Panc1 (cell line): ENCODE measurements at places on chromosomes 2 and 18.

DNA sequence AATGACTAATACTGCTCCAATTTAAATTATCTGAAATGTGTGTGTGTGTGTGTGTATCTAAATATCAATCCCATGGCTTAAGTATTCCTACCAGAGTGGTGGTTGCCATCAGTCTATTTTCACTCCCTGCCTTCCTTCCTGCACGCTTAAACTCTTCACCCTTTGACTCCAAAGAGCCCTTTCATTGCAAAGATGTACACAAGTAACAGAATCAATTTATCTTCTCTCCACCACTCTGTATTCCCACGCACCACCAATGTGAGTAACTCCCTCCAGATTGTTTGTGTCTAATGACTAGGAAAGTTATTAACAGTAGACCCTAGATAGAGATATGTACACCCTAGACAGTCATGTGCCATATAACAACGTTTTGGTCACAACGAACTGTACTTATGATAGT is 42.8 kb downstream of the ARL6IP6 start:
- peaks cover 16% of the 10 kb centered on the region; the same call in 1 of the 2 replicates for H3K36me3 ChIP-seq
- no peak for DNase-seq
- no peaks in the 10 kb centered on the region for H3K27me3 ChIP-seq
- H3K27ac ChIP-seq: no peak overlapping the region

- DNase-seq: no peak
- H3K27ac ChIP-seq: no peak overlapping the region
- peaks cover 31% of the 10 kb centered on the region for H3K27me3 ChIP-seq
- no peaks in the 10 kb centered on the region for H3K36me3 ChIP-seq
- H3K4me1 ChIP-seq: peaks cover 4% of the 10 kb centered on the region; the same call in 1 of the 2 replicates
Measured at GRCh38 chr18:22180722-22181121, 11.3 kb downstream of the GATA6 start.

DNA sequence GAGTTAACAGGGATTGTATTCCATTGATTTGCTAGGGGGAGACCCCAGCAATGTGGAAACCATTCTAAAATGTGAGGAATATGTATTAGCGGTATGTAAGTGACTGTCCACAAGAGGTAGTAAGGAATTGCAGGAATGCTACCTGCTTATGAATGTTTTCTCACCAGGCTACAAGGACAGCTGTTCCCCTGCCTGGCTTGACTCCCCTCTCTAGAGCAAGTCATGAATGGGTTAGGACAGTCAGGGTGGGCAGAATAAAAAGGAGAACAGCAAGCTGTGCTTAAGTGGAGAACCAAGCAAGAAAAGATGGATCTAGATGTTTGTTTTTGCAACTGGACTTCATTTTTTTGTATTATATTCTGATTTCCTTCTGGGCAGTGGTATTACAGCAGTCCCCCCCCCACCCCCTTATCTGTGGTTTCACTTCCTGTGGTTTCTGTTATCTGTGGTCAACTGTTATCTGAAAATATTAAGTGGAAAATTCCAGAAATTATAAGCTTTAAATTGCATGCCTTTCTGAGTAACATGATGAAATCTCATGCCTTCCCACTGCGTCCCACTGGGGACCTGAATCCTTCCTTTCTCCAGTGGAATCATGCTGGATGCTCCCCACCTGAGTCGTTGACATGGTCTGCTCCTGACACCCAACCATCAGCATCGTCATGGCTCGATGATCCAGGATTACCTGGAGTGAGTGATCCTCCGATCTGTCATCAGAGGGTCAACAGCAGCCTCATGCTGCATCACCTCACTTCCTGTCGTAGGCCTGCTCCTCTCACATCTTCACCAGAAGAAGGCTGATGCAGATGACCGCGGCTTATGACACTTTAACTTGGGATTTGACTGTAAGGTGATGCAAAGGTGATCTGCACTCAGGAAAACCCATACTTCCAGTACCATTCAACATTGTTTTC is 52.2 kb downstream of the VAPA start:
- no peak for DNase-seq
- H3K36me3 ChIP-seq: no peaks in the 10 kb centered on the region
- no peaks in the 10 kb centered on the region; the same call in 1 of the 2 replicates for H3K4me1 ChIP-seq
- no peak overlapping the region for H3K27ac ChIP-seq
- H3K4me3 ChIP-seq: no peak overlapping the region

DNA sequence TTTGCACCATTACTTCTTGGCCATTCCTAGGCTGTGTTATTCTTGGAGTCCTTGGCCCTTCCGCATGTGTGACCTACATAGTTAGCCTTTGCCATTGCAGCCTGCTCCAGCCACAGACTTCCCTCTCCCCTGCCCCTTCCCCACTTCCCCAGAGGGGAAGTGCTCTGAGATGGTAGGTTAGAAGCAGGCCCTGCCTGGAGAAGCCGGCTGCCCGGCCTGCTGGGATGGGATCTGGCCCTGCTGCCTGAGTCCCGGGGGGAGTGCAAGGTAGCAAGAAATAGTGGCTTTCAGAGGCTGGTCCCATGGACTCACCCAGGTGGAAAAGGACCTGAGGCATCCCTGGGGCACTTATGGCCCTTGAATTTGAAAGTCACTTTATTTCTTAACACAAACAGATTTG is 28.4 kb upstream of the OTOF start:
- no peak overlapping the region for H3K4me3 ChIP-seq
- H3K36me3 ChIP-seq: no peaks in the 10 kb centered on the region
- H3K27me3 ChIP-seq: peaks cover 8% of the 10 kb centered on the region
- H3K27ac ChIP-seq: no peak overlapping the region
- no peaks in the 10 kb centered on the region for H3K4me1 ChIP-seq
- DNase-seq: no peak

GRCh38 chr2:48428449-48428848 is 101.5 kb upstream of the STON1 start:
- H3K4me3 ChIP-seq: no peak overlapping the region
- H3K36me3 ChIP-seq: no peaks in the 10 kb centered on the region
- no peaks in the 10 kb centered on the region for H3K27me3 ChIP-seq
- H3K27ac ChIP-seq: no peak overlapping the region

DNA sequence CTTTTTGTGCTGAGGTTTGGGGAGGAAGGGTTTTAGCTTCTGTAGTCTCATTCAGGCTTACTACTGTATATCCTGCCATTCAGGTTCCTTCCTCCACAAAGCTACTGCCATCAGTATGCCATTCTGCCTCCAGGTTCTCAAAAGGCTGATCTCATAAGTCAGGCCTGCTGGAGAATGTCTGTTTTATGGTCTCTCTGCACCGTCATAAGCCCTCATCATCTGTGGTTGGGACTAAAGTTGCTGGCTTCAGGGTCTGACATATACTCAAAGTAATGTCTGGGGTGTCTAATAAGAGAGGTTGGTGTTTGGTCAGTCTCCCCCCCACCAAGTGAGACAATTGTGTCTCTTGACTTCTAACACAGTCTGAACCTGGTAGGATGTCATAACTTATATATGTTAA is 36.2 kb upstream of the CCBE1 start:
- no peak overlapping the region for H3K4me3 ChIP-seq
- no peaks in the 10 kb centered on the region for H3K27me3 ChIP-seq
- no peaks in the 10 kb centered on the region for H3K36me3 ChIP-seq
- no peaks in the 10 kb centered on the region for H3K4me1 ChIP-seq
- H3K27ac ChIP-seq: no peak overlapping the region
- DNase-seq: no peak

DNA sequence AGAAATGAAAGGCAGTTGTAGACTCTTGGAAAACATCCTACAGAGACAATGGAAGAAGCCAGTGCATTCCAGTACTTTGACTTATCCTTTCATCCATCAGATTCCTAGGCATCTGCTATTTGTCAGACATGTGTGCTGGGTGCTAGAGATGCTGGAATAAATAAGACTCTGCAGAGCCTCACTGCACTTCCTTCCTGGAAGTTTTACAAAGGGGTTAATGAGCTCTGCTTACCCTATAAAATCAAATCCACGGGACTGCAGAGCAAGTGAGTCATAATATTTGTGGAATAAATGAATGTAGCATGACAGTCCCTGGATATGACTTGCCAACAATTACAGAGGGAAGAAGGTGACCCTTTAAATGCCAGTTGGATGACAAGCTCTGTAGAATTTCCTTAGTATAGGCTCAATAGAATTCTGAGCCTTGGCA is 52.7 kb upstream of the NPAS2 start:
- peak overlapping the region; percentile 80 for H3K27ac ChIP-seq
- peak; percentile 93 for DNase-seq
- H3K27me3 ChIP-seq: no peaks in the 10 kb centered on the region
- H3K4me3 ChIP-seq: no peak overlapping the region
- H3K36me3 ChIP-seq: no peaks in the 10 kb centered on the region

DNA sequence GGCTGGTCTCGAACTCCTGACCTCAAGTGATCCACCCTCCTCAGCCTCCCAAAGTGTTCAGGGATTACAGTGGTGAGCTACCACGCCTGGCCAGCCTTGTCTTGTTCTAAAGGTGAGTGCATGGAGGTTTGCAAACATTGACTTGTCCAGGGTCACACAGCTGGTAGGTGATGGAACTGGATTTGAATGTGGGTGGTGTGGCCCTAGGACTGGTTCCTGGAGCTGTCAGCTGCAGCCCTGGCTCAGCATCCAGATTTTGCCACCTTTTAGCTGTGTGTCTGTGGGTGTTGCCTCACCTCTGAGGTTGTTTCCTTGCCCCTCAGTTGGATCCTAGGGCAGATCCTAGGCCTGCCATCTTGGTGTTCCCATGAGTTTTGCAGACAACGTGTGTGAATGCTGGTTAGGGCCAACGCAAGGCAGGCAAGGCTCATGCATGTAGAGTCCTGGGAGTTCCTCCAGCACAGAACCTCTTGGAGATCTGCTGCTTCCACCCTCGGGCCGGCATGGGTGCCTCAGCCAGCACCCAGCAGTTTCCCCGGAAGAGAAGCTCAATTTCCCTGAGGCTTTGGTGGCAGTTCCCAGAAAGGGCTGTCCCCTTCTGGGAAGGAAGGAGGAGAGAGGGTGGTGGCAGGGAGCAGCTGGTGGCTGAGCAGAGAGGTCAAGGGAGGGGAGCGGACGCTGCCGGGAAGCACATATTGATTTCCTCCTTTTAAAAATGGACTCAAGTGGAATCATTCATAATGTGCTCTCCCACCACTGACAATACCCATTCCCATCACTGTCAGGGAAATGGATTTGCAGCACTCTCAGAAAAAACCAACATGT is 127.6 kb upstream of the HS6ST1 start:
- no peaks in the 10 kb centered on the region for H3K36me3 ChIP-seq
- no peak for DNase-seq
- H3K4me3 ChIP-seq: no peak overlapping the region
- H3K27me3 ChIP-seq: no peaks in the 10 kb centered on the region

GRCh38 chr2:86274265-86274917 is 63.0 kb downstream of the REEP1 start:
- no peaks in the 10 kb centered on the region for H3K4me1 ChIP-seq
- no peak for DNase-seq
- H3K36me3 ChIP-seq: no peaks in the 10 kb centered on the region
- H3K27me3 ChIP-seq: peaks cover 8% of the 10 kb centered on the region

DNA sequence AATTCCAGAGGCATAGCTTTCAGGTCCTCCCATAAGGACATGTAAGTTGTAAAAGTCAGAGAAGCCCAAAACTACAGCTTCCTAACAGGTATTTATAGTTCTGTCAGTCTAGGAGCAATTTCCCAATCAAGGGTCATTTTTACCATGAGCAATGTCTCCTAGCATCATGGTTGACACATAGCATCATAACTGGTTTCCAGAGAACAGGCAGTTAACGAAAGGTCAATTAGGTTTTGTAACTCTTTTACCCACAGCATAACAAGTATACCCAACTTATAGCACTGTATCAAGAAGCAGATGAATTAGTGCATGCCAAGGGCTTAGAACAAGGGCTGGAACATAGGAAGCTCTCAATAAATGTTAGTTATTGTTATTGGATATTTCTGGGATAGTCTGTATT is 110.1 kb downstream of the MREG start:
- H3K27ac ChIP-seq: no peak overlapping the region
- no peaks in the 10 kb centered on the region for H3K4me1 ChIP-seq
- DNase-seq: no peak
- no peak overlapping the region for H3K4me3 ChIP-seq
- no peaks in the 10 kb centered on the region for H3K36me3 ChIP-seq
- H3K27me3 ChIP-seq: peaks cover 8% of the 10 kb centered on the region

- no peaks in the 10 kb centered on the region for H3K27me3 ChIP-seq
- H3K36me3 ChIP-seq: no peaks in the 10 kb centered on the region
- no peak overlapping the region for H3K4me3 ChIP-seq
- no peak for DNase-seq
- peak overlapping the region; percentile 74; the same call in 1 of the 2 replicates for H3K27ac ChIP-seq
Measured at GRCh38 chr18:3383381-3383915, 66.5 kb upstream of the TGIF1 start.

DNA sequence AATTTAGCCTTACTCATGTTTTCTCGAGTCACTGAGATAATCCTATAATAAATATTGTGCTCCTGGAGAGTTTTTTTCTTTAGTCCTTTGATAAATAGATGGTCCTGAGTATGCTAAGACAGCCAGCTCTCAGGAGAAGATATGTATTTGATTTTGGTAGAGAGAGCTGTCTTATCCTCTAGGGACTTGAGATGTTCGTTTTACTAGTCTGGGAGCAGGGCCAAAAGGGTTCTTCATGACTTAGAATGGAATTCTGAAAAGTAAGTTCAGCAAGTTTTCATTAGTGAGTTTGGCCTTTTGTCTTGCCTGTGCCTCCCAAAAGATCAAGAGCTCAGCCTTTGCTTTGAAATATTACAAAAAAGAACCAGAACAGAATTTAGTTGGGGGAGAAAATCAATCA is 246.7 kb downstream of the BABAM2 start:
- no peak for DNase-seq
- no peaks in the 10 kb centered on the region for H3K36me3 ChIP-seq
- no peaks in the 10 kb centered on the region for H3K27me3 ChIP-seq
- no peak overlapping the region for H3K27ac ChIP-seq

DNA sequence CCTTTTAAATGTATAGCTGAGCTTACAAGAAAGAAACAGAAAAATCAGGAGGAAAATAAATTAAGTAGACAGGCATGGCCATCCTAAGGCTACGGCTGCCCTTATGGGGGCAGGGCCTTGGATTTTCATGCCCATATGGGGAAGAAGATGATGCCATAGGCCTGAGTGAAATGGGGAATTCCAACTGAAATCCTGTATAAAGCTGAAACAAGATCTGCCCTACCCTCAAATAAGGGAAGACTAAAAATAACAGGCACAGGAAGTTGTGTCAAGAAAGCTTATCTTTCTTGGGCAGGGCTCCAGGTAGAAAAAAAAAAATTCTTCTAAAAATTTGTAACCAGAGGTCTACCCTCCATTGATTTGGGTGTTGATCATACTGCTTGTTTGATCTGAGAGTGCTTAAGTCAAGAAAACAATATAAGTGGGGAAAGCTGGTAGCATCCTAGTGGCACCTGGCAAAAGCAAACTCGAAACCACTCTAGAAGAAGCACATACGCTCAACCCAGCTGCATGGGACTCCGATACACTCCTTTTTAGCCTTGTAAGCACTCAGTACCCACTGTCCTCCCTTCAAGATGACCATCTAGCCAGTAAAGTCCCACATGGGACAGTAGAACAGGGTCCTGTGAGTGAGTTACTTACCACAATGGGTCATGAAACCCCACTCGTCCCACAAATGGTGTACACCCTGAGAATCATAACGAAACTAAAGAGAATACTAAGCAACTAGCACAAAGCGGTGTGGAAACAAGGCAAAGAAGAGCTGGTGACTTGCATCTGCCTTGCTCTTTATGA is 22.3 kb downstream of the DNAH7 start:
- H3K4me1 ChIP-seq: no peaks in the 10 kb centered on the region
- no peak overlapping the region for H3K27ac ChIP-seq
- H3K27me3 ChIP-seq: no peaks in the 10 kb centered on the region
- DNase-seq: no peak
- no peak overlapping the region for H3K4me3 ChIP-seq
- no peaks in the 10 kb centered on the region for H3K36me3 ChIP-seq
